Stimulated activated CD8-positive, alpha-beta memory T cell treated with anti-CD3 and anti-CD28 coated beads, Interleukin-12 subunit alpha, Interleukin-12 subunit beta, amount 100 ng/mL, for 1 hour (primary cell): ENCODE measurements at places on chromosomes 12 and 14.

DNA sequence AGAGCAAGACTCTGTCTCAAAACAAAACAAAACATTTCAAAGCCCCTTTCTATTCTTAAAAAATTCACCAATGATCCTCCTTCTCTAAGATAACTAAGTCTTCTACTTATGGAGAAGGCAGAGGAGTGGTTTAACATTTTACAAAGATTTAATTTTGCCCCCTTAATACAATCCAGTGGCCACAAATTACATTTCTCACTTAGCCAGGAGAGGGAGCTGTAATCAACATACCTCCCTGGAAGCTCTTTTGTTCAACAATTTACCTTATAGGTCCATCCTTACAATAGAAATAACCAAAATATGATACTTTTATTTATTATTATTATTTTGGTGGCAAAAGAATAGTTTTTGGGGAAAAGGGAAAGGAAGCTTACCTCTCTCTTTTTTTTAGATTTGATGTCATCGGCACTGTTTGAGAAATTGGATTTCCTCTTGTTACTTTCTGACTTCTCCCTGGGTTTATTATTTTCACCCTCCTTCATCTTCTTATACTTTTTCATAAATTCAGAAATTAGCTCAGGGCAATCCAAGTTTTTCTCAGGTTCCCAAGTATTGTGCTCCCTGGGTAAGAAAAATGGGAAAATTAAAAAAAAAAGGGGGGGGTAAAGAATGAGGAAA is 28.1 kb downstream of the CBX5 start:
- DNase-seq, result no peak

DNA sequence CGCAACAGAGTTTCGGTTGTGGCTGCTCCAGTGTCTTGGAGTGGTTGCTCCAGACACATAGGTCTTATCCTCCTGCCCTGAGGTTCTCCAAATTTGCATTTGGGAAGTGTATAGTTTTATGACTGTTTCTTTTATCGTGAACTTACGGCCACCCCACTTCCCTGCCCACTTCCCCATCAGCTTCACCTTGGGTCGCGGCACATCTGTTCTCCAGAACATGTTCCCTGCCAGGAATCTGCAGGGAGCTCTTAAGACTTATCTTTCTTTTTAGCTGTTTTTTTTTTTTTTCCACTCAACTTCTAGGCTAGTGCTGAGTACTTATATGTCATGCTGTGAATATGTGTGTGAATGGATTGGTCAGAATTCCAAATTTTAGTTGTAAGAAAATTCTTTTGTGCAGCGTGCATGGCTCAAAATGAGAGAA is 75.4 kb downstream of the ETV6 start:
- DNase-seq, result no peak

DNA sequence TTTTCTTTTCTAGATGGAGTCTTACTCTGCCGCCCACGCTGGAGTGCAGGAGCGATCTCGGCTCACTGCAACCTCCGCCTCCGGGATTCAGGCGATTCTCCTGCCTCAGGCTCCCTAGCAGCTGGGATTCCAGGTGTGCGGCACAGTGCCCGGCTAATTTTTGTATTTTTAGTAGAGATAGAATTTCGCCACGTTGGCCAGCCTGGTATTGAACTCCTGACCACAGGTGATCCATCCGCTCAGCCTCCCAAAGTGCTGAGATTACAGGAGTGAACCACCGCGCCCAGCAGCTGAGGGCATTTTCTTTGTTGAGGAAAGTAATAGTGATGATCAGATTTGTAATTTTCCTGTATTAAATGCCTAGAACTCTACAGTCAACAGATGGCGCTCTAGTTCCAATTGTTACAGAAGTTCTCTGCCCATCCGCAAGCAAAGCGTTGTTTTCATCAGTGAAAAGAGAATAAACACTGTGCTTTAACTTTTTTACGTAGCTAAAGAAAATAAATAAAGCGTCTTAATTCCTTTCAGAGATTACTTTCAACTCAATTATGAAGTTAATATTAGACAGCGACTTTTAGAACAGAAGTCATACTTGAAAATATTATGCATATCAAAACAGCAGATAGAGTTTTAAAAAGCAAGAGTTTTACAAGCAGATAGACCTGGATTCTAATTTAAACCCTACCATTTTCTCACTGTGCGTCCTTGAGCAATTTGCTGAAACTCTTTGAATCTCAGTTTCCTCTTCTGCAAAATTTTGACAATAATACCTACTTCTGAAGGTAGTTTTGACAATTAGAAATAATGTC is 335.1 kb downstream of the DUSP6 start:
- DNase-seq, result peak; percentile 15

DNA sequence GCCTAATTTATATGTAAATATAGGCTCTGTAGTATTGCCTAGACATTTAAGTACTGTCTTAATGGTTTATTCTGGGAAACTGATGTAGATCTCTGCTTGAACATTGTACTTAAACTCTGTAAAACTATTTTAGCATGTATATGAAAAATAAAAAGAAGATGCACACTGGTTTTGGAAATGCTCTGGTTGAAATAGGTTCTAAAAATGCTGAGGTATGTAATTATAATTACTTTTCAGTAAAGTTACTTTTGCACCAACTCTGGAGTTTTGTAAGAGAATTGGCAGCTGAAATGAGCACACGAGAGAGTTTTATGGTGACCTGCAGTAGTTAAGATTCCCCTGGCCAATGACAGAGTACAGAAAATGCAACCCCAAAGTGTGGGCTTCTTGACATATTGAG is 353.9 kb downstream of the ATP23 start:
- no peak for DNase-seq
